ENCODE measurements at places on chromosomes 12 and 14.

DNA sequence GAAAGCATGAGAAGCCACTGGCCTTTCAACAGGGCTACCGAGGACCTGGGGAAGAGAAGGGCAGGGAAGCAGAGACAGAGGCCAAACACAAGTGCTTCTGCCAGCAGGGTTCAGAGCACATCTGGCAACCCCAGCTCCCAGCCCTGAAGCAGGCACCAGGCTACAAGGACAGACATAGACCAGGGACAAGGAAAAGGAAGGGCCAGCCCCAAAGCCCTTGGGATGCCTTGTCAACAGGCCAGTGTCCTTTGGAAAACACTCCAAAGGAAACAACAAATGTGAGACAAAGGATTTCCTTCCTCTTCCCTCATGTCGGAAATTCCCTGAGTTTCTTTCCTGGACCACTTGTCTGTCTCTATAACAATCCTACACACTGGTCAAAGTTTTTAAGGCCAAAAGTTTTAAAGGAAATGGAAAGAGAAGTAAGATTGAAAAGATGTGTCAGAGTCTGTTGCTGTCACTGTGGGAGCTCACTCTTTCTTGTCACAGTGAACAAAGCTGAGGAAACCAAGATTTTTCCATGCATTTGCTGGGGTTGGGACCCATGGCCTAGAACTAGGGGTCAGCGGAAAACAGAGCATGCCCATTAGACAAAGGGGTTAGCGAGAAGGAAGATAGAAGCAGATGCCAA lies 59.4 kb downstream of the TTC9 start:
- DNase-seq = no peak

- no peak for DNase-seq
These were observed 4.9 kb downstream of the KRT5 start for GRCh38 chr12:52515319-52515646.

DNA sequence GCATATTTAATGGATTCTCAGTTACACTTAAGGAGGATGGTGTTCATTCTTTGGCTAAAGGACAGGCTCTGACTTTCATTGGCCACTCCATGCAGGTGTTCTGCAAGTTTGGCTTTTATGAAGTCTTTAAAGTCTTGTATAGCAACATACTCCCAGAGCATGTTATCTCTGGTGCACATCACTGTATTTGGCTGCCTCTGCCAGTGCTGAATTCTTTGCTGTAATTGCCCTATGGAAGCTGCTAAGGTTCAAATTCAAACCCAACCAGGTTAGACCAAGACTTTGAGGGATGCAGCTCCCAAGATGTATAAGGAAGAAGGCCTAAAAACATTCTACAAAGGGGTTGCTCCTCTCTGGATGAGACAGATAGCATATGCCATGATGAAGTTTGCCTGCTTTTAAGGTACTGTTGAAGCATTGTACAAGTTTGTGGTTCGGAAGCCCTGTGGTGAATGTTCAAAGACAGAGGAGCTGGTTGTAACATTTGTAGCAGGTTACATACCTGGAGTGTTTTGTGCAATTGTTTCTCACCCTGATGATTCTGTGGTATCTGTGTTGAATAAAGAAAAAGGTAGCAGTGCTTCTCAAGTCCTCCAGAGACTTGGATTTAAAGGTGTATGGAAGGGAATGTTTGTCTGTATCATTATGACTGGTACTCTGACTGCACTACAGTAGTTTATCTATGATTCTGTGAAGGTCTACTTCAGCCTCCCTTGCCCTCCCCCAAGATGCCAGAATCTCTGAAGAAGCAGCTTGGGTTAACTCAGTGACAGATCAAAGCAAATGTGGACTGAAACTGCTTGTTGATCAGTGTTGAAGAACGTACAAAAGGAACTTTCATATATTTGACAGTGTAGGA lies 19.4 kb downstream of the TMEM116 start:
- no peak for DNase-seq

DNA sequence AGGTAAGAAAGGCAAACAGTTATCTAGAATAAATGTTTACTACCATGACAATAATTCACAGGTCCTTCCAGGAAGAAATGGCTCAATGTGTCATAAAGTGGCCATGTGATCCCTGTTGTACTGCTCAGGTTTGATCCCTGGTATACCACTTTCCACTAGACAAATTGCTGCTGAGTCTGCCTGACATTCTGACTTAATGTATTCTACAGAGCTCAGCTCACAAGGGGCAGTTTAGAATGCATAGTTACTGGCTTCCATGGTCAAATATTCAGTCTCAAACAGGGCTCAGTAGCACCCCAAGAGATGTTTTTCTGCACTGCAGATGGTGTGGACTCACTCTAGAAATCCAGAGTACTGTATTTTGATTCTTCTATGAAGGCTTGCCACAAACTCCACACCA lies 21.8 kb downstream of the TSHR start:
- no peak for DNase-seq

DNA sequence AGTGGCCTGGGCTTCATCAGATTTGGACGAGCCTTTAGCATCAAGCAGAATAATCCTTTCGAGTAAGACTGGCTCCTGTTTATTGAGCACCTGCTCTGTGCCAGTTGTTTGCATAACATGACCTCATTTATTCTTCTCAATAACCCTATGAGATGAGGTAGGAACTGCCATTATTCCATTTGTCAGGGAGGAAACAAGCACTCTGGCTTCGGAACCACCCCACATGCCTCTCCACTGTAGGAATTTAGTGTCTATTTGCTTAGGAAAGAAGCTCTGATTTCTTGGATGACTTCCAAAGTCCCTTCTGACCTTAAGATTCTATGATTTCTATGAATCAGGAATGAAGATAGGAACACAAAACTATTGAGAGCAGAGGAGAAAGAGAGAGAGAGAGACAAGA lies 11.0 kb downstream of the SAMD4A start:
- peak; percentile 85 for DNase-seq

GRCh38 chr14:69043596-69044260 lies 64.6 kb upstream of the ACTN1 start:
- peak; percentile 79 for DNase-seq

Measured in fibroblast of skin of back (primary cell).